ENCODE measurements at places on chromosomes 4 and X.
A peak's percentile ranks its signal among the peaks of the same experiment; 100 is the strongest.

GRCh38 chr4:80237992-80238391 is 28.5 kb upstream of the FGF5 start:
- DNase-seq = peak; percentile 87

- DNase-seq = no peak
These were observed 100.6 kb downstream of the AFF2 start for GRCh38 chrX:148601034-148601433.

DNA sequence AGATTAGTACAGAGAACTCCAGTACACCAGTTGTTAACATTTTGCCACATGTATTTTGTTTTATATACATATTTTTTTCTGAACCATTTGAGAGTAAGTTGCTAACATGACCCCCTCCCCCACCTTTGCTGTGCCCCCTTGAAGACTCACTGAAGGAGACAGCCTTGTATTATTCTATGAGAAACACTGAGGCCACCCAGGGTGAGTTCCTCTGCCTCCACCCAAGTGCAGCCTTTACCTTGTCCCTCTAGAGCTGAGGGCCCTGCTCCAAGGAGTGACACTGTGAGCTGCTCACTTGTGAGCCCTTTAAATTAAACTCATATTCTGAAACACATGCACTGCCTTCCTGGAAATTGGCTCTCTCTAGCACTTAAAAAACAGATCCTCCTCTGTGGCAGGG is 21.1 kb downstream of the KIT start:
- DNase-seq = no peak

- DNase-seq = peak; percentile 14
These were observed 21.8 kb downstream of the SPANXC start for GRCh38 chrX:141220342-141221008.

GRCh38 chrX:154000051-154000450 is 19.7 kb downstream of the IRAK1 start:
- DNase-seq = no peak

DNA sequence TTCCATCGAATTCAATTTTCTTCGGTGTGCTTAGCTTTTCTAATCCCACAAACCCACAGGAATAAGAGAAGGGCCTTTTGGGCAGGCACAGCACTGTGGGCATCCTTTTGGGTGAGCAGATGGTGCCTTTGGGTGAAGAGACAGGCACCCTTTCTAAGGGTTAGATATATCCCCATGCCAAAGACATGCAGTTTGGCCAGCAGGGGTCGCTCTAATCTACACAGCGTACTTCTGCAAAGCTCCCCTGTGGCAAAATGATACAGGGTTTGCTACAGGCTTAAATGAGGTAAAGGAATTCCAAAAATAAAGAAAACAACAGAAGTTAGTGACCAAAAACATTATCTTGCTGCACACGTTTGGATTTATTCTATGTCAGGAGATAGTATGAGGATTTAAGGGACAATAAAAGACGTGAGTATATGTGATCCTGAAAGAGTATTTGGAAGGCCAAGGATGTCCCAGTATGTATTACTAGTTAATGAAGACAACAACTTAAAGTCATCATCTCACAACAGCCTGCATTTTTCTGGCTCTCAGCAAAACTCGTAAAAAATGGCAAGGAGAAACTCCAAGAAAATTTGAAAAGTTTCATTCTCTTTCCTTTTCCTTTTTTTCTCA is 49.5 kb downstream of the PHEX start:
- no peak for DNase-seq

DNA sequence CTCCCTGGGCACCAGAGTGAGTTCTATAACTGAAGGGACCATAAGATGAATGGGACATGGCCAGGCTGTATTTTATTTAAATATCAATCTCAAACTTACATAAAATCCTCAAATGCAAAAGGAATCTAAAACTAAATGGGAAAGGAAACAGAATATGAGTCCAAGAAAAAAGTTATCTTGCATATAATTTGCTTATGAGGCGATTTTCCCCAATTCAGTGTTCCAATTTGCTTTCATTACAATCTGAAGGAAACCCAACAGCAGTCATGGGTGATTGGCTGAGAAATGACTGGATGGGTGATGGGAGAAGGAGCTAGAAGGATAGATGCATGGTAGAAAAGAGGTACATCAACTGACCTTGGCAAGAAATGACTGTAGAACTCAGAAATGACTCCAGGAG is 511.3 kb upstream of the TENM3 start:
- DNase-seq = no peak

- DNase-seq = no peak
These were observed 509 bp upstream of the USP11 start for GRCh38 chrX:47232197-47232802.

DNA sequence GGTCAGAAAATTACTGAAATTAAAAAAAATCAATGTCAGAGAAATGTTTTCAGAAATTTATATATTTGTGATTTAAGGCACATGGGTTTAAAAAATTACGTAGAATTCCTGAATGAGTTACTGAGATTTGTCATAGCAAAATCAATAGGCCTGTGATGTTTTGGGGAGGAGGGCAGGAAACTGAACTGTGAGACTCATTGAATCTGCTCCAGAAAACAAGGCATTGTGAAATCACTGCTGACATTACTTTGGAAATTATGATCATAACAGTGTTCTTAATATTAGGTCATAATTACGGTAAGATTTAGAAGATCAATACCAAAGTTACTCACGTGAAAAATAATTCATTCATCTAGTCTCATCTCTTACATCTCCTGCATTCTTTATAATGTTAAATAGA is 5.3 kb downstream of the FGF5 start:
- DNase-seq = no peak

All from AG04449 (cell line).